ENCODE measurements at places on chromosomes 4 and X.
A peak's percentile ranks its signal among the peaks of the same experiment; 100 is the strongest.

- DNase-seq: no peak
Measured at GRCh38 chrX:139483699-139484098, 46.8 kb upstream of the F9 start.

DNA sequence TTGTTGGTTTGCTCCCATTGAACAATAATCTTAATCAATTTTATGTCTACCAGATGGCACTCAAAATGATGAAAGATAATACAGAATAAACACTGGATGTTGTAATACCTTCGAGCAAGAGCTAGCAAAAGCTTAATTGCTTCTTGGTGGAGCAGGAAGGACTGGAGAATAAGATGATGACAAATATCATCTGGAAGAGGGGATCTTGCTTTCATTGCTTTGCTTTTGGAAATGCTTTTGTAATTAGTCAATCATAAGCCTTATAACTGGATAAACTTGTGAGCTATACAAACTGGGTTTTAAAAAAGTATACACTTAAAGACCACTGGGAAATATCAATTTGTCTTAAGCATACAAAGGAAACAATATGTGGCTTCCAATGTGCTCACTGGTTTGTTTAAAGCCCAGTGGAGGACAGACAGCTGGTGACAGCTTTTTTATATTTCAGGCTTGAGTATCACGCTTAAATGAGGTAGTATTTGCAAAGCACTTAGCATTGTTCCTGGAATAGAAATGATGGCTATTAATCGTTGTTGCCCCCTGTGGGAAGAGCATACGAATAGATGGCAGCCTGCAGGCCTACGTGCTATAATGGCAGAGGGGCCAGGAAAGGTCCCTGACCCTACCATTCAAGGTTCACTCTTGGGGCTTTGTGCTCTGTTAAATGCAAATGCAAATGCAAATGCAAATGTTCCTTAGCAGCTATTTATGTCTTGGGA lies 61.2 kb downstream of the TMEM150C start:
- DNase-seq: no peak

DNA sequence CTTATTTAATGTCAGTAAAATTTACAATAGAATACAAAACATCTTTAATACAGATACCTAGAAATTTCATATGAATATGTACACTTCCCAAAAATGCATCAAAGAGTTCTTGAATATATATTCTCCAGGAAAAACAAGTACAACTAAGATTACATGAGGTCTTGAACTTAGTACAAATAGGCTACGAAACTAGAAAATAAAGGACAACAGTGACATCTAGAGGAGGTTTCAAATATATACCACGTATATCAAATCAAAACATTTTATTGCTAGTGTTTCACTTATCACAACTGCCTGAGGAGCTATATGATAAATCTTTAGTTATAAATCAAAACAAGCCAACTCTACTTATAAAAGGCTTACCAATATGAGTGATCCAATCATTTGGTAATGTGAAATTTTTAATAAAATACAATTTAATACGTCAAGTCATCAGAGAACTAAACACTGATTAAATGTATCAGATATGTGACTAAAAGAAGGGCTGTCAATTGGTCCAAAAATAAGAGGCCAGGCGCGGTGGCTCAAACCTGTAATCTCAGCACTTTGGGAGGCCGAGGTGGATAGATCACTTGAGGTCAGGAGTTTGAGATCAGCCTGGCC lies 36.6 kb downstream of the ANAPC10 start:
- DNase-seq: no peak

GRCh38 chr4:81030061-81030980 lies at the start of gene BMP3:
Gene BMP3 (plus strand): TSS chr4:81030708. CDS start chr4:81031285, 577 bp downstream.
- DNase-seq: no peak

DNA sequence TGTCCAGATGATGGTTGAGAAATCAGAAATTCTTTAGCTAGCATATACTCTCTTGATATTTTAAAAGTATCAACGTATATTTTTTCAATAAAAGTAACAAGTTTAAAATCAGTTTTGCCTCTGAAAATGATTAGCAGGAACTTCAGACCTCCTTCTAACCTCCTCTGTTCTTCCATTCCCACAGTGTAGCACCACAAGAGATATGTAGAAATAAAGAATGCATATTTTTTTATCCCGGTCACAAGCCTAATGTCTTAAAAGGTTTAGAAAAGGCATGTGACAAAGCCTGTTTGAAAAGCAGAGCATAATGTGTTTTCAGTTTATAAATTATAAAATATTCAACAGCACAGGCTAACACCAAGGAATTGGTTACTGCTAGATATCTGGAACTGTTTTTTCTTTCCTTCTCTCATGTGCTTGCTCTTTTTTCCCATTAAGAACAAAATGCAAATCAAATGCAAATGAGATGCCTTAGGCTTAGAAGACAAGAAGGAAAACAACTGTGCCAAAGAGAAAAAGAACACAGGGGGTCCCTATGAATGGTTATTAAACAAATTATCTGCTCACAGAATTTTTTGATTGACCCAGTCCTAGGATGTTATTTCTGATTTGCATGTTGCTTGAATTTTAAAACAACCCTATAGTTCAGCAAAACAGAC lies 351.7 kb upstream of the FAM241A start:
- DNase-seq: no peak

- no peak for DNase-seq
Measured at GRCh38 chr4:14399848-14400247, 602.4 kb upstream of the CPEB2 start.

DNA sequence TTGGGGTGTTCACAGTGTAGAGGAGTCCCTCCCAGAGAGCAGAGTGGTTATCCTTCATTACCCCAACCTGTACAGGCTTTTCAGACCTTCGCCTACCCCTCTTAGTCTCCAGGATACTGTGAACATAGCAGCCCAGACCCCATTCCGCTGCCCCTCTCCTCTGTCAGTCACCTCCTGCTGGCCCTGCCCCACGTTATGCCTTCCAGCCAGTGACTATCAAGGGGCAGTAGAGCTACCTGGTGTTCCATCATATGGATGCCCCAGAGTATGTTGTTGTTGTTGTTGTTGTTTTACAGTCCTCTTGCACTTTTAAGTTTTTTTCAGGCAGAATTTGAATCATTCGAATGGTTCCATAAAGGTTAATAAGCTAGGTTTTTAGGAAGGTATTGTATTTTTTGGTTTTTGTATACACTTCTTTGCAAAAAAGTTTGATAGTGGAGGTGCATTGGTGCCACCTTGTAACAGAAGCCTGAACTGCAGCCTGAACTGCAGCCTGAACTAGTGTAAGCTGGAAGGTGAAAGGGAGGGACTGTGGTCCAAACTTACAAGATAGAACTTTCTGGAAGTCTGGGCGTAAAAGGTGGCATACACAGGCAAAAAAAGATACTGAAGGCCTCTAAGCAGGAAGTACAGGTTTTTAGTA lies 101.4 kb upstream of the RAB40AL start:
- no peak for DNase-seq

DNA sequence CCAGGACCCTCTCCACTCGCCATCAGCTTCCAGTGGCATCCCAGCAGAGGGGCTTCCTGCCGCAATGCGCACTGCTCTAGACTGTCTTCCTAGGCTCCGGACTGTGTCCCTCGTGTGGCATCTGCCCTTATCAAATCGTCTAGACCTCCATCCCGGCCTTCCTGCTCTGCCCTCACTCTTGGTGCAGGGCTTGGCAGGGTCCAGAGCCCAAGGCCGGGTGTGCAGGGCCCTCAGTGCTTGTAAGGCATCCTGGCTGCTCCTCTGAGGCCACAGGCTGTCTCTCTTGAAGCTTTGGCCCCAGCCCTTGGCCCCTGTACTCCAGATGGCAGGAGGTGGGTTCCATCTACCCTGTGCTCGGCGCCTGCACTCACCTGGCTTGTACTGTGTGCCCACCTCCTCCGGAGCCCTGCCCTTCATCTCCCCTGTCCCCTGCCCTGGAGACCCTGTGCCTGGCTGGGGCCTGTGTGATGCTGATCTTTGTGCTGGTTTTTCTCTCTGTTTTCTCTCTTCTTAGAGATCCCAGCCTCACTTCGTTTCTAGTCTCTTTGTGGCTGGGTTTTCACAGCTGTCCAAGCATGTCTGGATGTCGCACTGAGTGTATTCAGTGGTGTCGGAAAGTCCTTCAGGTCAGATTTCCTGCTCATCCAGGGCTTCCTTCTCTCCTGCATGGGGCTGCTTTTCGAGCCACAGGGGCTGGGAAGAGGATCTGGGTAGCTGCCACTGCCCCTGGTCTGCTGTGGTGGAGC lies 3.7 kb upstream of the TREX2 start:
- DNase-seq: no peak

- DNase-seq: no peak
Measured at GRCh38 chrX:149681182-149681581, 30.7 kb upstream of the MAGEA11 start.

DNA sequence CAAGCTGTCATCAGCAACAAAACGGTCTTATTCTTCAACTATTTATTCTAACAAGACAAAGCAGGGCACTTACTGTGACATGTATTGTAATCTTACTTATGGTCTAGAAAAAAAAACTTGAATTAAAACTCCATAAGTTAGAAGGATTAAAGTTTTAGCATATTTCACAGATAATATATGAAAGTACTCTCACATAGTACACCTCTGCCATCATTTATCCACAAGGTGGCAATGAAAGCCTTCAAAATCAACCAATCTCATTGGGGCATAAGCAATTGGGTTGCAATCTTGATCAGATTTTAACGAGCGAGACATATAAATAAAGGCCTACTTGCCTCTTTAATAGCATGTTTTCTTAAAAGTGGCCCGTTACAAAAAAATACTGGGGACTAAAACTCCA lies 1382.9 kb downstream of the FAM133A start:
- no peak for DNase-seq

- DNase-seq: no peak
Measured at GRCh38 chr4:128831531-128832242, 22.2 kb downstream of the JADE1 start.

GRCh38 chrX:21839334-21840192 lies at the start of gene MBTPS2:
Gene MBTPS2 (plus strand): TSS chrX:21839617. CDS start chrX:21839735, 118 bp downstream.
- DNase-seq: peak; percentile 50

DNA sequence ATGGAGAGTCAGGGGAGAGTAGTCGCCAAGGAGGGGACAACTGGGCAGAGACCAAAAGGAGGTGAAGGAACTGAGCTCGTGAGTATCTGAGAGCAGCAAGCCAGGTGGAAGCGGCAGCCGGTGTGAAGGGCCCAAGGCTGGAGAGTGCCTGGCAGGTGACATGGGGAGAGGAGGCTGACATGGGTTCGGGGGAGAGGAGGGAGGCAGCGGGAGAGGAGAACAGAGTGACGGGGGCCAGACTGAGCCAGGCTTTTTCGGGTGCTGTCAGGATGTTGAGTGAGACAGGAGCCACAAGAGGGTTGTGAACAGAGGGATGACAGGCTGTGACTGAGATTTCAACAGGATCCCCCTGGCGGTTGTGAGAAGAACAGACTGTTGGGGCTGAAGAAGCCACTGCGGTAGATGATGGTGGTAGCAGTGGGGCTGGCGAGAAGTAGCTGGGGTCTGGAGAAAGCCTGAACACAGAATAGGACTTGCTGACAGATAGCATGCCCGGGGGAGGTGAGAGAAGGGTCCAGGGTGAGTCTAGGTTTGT lies 5.7 kb downstream of the ELK1 start:
- DNase-seq: no peak

GRCh38 chr4:92988301-92988700 lies 684.5 kb downstream of the GRID2 start:
- DNase-seq: no peak

DNA sequence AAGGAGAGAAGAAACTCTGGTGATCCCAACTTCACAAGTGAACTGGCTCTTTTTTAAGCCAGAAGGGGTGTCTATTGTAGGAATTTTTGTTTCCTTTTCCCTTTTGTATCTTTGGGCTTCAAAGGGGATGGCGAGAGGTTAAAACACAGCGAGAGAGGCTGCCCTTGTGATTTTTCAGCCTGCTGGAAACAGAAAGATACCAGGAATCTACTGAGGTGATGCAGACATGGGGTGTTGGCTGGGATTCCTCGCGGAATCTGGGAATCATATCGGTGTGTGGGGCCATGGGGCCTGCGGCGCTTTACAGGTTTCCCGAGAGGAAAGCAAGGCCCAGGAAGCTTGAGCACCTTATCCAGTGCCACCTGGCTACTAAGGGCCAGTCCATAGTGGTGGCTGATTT lies 99.4 kb upstream of the STX18 start:
- no peak for DNase-seq

- no peak for DNase-seq
Measured at GRCh38 chr4:122980860-122981259, 58.5 kb upstream of the NUDT6 start.

GRCh38 chr4:132071815-132072214 lies 1077.3 kb upstream of the PCDH10 start:
- DNase-seq: no peak

DNA sequence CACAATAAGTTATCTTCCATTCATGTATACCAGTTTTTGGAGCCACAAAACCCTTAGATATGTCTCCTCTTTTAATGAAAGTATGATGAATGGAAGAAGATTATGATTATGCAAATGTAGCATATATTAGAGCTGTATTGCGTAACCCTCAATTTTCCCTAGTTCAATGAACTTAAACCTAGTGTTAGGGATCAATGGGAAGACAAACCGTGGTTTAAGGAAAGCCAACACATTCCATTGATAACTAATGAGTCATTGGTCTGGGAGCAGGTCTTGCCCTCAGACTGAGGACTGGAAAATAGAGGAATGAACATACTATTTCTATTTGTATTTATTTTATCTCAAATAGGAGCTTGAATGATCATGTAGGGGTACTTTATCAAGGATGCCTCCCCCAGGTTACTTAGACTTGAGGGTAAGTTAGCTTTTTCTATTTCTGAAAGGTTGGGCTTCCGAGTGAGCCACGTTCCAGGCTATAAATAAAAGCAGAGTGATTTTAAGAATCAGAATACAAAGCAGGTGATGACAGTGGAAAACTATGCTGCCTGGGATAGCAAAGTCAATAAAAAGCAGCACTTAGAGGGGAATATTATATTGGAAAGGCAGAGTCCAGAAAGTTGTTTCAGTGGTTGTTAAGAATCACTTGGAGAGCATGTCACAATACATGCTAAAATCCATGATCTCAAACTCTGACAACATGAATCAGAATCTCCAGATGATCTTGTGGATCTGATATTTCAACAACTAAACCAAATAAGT lies 356.0 kb downstream of the ADAM29 start:
- DNase-seq: no peak

GRCh38 chrX:100830143-100830542 lies 10.0 kb downstream of the CSTF2 start:
- DNase-seq: no peak

GRCh38 chrX:119685225-119686066 lies 7.5 kb downstream of the SEPTIN6 start:
- DNase-seq: no peak

DNA sequence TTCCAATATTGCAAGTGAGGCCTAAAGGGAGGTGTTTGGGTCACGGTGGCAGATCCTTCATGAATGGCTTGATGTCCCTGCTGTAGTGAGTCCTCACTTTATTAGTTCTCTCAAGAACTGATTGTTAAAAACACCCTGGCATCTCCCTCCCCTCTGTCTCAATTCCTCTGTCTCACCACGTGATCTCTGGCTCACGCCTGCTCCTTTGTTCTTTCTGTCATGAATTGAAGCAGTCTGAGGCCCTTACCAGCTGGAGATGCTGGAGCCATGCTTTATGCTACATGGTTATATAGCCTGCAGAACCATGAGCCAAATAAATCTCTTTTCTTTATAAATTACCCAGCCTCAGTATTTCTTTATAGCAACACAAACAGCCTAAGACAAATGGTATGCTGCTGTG lies 980.7 kb upstream of the GRIA3 start:
- no peak for DNase-seq

- no peak for DNase-seq
Measured at GRCh38 chrX:109831326-109831985, 98.4 kb upstream of the ACSL4 start.

Measured in activated CD4-positive, alpha-beta T cell treated with anti-CD3 and anti-CD28 coated beads, Interleukin-2, amount 50 U/mL, for 24 hours (primary cell).